NCI-H2081 treated with DMSO at 0.1 percent for 48 hours (cell line): ENCODE measurements at places on chromosomes 4 and X.

GRCh38 chrX:41265615-41266014 is 68.3 kb upstream of the DDX3X start:
- DNase-seq: no peak

GRCh38 chr4:122865425-122865824 is 38.8 kb downstream of the FGF2 start:
- no peak for DNase-seq

GRCh38 chr4:92825791-92826190 is 522.0 kb downstream of the GRID2 start:
- no peak for DNase-seq

- no peak for DNase-seq
Observed at GRCh38 chr4:139227729-139228404, 50.8 kb upstream of the ELF2 start.

DNA sequence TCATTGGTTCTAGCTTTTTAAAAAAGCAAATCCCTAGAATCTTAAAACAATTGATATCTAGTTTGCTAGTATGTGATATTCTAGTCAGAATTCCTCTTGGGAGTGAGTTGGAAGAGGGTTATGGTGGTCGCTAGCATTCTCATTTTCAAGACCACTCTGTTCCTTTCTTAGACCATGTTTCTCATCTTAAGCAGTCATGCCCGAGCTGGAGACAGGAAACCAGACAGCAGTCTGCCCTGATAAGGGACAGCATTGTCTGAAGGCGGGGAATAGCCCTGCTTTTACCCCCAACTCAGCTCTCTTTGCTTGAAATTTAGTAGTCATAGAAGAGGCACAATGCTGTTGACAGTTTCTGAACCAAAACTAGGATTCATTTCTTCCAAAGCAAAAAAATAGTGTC is 5.2 kb downstream of the KLF3 start:
- no peak for DNase-seq

GRCh38 chr4:14293582-14293981 is 666.1 kb upstream of the BOD1L1 start:
- no peak for DNase-seq
